LHCN-M2 (cell line): ENCODE measurements at places on chromosomes 5 and 9. TPM values are rescaled to one million over a fixed set of nuclear protein-coding genes. Genes with fewer than 3 reads are reported as not detected.

Gene DMGDH
- 0.13 and 0.17 TPM in 2 replicates for total RNA-seq

GRCh38 chr5:108521841-108522506 lies 140.1 kb upstream of the FBXL17 start:
- peak; percentile 59 for DNase-seq

- peak; percentile 59 for DNase-seq
Observed at GRCh38 chr5:83096660-83097339, 19.5 kb downstream of the XRCC4 start.

- no peak for DNase-seq
Observed at GRCh38 chr5:173456181-173456580, 128.0 kb upstream of the STC2 start.
